ENCODE measurements at places on chromosomes 6 and 20.
A peak's percentile ranks its signal among the peaks of the same experiment; 100 is the strongest.

- no peaks in the 10 kb centered on the region for H3K27me3 ChIP-seq
- H3K4me3 ChIP-seq = no peak overlapping the region
- DNase-seq = no peak
- no peak overlapping the region for H3K27ac ChIP-seq
Measured at GRCh38 chr6:137827977-137828810, 38.9 kb upstream of the TNFAIP3 start.

GRCh38 chr6:107670792-107671199, 153.3 kb downstream of the SCML4 start:
- H3K27me3 ChIP-seq = no peaks in the 10 kb centered on the region
- H3K4me3 ChIP-seq = no peak overlapping the region
- no peaks in the 10 kb centered on the region for H3K4me1 ChIP-seq
- H3K27ac ChIP-seq = no peak overlapping the region
- peak; percentile 41 for DNase-seq
- no peaks in the 10 kb centered on the region for H3K36me3 ChIP-seq

DNA sequence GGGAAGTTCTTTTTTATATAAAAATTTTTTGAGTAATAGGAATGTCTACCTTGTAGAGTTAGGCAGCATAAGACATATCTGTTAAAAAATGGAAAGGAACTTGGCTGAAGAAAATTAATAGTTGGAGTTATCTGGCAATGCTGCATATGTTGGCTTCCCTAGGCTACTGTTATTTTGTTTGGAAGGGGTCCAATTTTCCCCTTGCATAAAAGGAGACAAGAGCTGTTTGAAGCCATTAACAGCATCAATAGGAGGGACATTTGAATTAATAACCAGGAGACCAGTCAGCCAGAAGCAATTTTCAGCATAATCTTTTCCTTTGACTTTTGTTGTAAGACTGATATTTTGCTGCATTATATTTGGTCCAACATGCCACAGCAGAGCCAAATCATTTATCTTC, 80.9 kb upstream of the TAB2 start:
- no peak for DNase-seq
- peaks cover 5% of the 10 kb centered on the region for H3K4me1 ChIP-seq
- no peak overlapping the region for H3K27ac ChIP-seq
- no peak overlapping the region for H3K4me3 ChIP-seq

DNA sequence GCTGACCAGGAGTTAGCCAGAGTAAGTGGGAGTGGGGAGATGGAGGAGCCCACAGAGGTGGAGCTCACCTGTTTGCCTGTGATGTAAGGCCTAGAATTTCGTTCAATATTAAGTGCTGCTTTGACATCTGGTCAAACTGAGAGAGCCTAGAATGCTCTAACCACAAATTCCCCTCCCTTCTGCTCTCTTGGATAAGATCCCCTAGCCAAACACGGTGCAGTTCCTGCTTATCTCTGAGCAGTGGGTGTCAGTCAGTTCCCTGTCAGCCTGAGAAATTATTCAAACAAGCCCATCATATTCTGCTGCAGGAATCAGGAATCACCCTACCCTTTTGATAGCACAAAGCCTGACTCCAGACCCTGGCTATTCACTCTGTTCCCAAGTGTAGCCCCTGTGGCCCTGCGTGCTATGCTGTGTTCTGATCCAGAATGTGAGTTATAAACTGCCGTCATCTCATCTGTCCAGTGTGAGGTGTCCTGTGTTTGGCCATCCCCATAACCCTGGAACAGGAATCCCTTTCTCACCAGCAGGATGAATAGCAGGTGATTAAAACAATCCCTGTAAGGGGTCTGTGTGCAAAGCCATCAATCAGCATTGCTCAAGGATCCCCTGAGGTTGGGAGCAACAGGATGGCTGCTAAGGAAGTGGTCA, 31.8 kb upstream of the ZNF133 start:
- no peaks in the 10 kb centered on the region for H3K4me1 ChIP-seq
- no peaks in the 10 kb centered on the region for H3K36me3 ChIP-seq
- H3K4me3 ChIP-seq = no peak overlapping the region
- DNase-seq = no peak

DNA sequence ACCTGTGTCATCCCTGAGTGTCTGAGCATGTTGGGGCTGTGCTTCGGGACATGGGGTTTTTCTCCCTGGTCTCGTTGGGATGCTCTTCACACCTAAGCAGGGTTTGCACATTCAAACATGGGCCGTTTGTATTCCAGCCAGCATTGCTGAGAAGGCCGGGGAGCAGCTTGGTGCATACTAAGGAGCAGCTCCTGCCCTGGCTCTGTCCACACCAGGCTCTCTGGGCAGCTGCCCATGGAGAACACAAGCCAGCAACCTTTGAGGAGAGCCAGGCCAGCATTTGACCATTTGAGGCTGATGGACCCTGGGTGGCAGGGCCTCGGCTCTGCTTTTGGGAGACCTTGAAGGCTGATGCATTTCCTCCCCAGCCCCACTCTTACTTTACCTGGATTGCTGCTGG, 92.1 kb downstream of the PHACTR3 start:
- H3K4me3 ChIP-seq = no peak overlapping the region
- no peaks in the 10 kb centered on the region for H3K4me1 ChIP-seq
- H3K36me3 ChIP-seq = no peaks in the 10 kb centered on the region
- no peak overlapping the region for H3K27ac ChIP-seq

GRCh38 chr6:2914318-2914660, 11.2 kb upstream of the SERPINB9 start:
- DNase-seq = peak; percentile 52
- no peaks in the 10 kb centered on the region for H3K27me3 ChIP-seq
- H3K27ac ChIP-seq = no peak overlapping the region
- no peak overlapping the region for H3K4me3 ChIP-seq
- H3K36me3 ChIP-seq = no peaks in the 10 kb centered on the region

GRCh38 chr6:10146715-10147451, 268.0 kb downstream of the TFAP2A start:
- no peak overlapping the region for H3K4me3 ChIP-seq
- no peaks in the 10 kb centered on the region for H3K27me3 ChIP-seq
- no peaks in the 10 kb centered on the region for H3K4me1 ChIP-seq
- H3K36me3 ChIP-seq = no peaks in the 10 kb centered on the region
- DNase-seq = no peak

DNA sequence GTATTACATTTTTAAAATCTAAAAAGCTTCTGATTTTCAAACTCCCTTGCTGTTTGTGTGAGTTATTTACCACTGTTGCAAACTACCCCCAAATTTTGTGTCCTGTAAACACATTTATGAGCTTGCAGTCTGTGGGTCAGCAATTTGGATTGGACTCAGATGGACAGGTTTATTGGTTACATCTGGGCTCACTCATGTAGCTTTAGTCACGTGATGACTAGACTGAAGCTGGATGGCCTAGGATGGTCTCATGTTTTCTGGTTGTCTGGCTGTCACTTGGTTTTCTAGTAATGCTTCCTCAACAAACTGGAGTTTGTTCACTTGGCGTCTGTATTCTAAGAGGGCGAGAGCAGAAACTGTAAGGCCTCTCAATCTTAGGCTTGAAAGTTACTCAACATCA, 12.2 kb upstream of the C6orf58 start:
- no peaks in the 10 kb centered on the region for H3K4me1 ChIP-seq
- H3K27ac ChIP-seq = no peak overlapping the region
- H3K36me3 ChIP-seq = no peaks in the 10 kb centered on the region
- H3K27me3 ChIP-seq = no peaks in the 10 kb centered on the region
- no peak overlapping the region for H3K4me3 ChIP-seq
- DNase-seq = no peak

- no peaks in the 10 kb centered on the region for H3K36me3 ChIP-seq
- H3K4me1 ChIP-seq = peaks cover 27% of the 10 kb centered on the region
- no peaks in the 10 kb centered on the region for H3K27me3 ChIP-seq
- no peak overlapping the region for H3K4me3 ChIP-seq
- H3K27ac ChIP-seq = no peak overlapping the region
- no peak for DNase-seq
Measured at GRCh38 chr6:14455427-14455826, 337.9 kb downstream of the CD83 start.

DNA sequence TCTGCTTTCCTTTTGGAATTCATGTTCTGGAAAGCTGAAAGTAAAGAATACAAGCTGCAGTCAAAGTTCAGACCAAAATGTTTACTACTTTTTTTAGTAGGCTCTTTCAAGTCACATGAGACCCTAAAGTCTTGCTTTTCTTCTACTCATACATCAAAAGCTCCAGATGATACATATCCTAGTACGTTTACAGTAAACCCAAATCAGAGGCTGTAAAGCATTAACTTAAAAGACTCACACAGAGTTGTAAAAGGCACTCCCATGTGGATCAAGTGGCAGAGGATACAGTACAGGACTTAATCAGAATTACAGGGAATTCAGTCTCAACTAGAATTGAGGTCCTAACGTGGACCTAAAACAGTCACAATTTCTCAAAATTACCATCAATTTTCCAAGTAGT, 40.7 kb downstream of the STK38 start:
- H3K4me3 ChIP-seq = no peak overlapping the region
- peak overlapping the region; percentile 64 for H3K27ac ChIP-seq
- H3K36me3 ChIP-seq = peaks cover 8% of the 10 kb centered on the region
- peaks cover 77% of the 10 kb centered on the region for H3K4me1 ChIP-seq
- no peak for DNase-seq

DNA sequence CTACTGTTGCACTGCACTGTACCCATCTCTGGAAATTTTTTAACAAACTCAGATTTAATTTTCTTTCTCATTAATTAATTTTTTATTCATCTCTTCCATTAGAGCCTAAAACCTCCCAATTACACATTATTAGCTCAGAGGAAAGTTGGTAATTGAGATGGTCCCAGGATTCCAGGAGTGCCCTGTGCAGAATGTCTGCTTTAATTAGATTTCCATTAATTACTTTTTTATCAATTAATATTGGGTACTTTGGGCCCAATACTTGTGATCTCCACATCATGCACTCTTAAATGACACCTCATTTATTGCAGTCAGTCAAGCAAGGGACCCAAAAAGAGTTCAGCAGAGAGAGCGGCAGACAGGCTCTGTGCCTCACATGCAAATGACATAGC, 232.0 kb downstream of the PTPRT start:
- no peaks in the 10 kb centered on the region for H3K27me3 ChIP-seq
- H3K4me1 ChIP-seq = no peaks in the 10 kb centered on the region

GRCh38 chr20:47493963-47494293, 7.8 kb upstream of the NCOA3 start:
- peak overlapping the region; percentile 75 for H3K27ac ChIP-seq
- no peaks in the 10 kb centered on the region for H3K27me3 ChIP-seq
- H3K4me1 ChIP-seq = peaks cover 18% of the 10 kb centered on the region
- no peak overlapping the region for H3K4me3 ChIP-seq
- no peak for DNase-seq

GRCh38 chr6:161257793-161258457, 15.9 kb downstream of the AGPAT4 start:
- peak overlapping the region; percentile 12 for H3K27ac ChIP-seq
- DNase-seq = no peak
- no peak overlapping the region for H3K4me3 ChIP-seq

DNA sequence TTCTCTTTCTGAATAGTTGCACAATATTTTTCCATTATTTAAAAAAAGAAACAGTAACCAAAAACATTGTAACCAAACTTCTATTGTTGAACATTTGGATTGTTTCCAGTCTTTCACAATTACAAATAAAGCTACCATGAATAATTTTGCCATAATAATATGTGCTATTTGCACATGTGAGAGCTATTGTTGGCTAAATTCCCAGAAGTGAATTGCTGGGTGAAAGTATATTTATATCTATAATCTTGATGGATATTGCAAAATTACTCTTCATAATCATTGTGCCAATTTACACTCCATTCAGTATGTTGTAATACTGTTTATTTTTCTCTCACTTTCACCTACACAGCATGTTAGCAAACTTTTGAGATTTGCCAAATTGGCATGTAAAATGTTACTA, 36.6 kb upstream of the SLC22A16 start:
- H3K4me3 ChIP-seq = no peak overlapping the region
- no peaks in the 10 kb centered on the region for H3K4me1 ChIP-seq
- H3K27me3 ChIP-seq = no peaks in the 10 kb centered on the region
- no peak overlapping the region for H3K27ac ChIP-seq
- H3K36me3 ChIP-seq = no peaks in the 10 kb centered on the region

DNA sequence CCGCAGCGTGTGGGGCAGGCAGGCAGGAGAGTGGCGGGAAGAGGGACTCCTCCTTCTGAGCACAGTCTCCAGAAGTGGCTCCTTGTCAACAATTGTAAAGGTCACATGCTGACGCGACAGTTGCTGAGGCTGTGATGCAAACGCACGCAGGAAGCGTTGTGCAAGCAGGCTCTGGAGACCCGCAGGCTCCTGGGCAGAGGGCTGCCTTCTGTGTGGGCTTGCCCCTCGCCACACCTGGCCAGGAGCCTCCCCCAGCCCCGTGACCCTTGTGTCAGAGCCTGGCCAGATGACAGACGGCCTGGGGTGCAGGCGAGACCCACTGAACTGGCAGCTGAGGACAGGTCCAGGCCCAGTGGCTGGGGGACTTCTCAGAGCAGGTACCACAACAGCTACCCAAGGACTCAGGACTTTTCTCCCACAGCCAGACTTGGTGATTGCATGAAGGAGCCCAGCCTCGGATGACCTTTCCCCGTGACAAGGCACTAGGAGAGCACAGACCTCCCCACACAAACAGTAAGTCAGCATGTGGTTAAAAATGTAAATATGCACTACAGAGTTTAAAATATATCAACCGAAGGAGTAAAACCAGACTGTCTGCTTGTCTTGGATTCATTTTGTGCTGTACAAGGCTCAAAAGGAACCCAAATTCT, 222.1 kb upstream of the RREB1 start:
- H3K4me1 ChIP-seq = peaks cover 15% of the 10 kb centered on the region
- no peak overlapping the region for H3K4me3 ChIP-seq
- peak; percentile 28 for DNase-seq

DNA sequence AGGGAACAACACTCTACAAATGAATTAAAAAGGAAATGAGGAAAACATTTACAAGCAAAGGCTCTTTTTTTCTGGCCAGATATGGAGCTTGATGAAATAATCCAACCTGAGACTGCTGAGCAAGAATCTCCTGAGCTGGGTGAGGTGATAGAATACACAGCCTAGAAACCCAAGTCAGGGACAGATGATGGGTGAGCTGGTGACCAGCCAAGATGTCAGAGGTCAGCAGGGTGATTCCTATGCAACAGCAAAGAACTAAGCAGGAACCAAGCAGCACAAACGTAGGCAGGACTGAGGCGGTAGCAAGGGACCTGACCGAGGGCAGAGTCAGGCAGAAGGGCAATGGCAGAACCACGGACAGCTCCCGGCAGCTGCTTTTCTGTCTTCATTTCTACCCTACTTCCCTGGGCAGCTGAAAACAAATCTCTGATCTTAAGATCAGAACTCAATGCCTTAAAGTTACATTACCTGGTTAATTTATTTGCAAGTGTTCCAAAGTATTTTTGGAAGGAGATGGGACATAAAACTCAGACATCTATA, 75.1 kb downstream of the CDC40 start:
- DNase-seq = no peak
- H3K27me3 ChIP-seq = no peaks in the 10 kb centered on the region
- H3K4me3 ChIP-seq = no peak overlapping the region
- no peak overlapping the region for H3K27ac ChIP-seq
- no peaks in the 10 kb centered on the region for H3K4me1 ChIP-seq
- H3K36me3 ChIP-seq = no peaks in the 10 kb centered on the region

GRCh38 chr6:156618600-156619205, 158.5 kb upstream of the ARID1B start:
- peaks cover 14% of the 10 kb centered on the region for H3K4me1 ChIP-seq
- H3K27ac ChIP-seq = no peak overlapping the region
- H3K4me3 ChIP-seq = no peak overlapping the region
- H3K27me3 ChIP-seq = no peaks in the 10 kb centered on the region
- H3K36me3 ChIP-seq = no peaks in the 10 kb centered on the region
